ENCODE measurements at places on chromosomes 1 and 21. TPM values are rescaled to one million over a fixed set of nuclear protein-coding genes. Genes with fewer than 3 reads are reported as not detected.

GRCh38 chr1:32172621-32173245 lies 6.7 kb upstream of the TXLNA start:
- DNase-seq, result no peak

DNA sequence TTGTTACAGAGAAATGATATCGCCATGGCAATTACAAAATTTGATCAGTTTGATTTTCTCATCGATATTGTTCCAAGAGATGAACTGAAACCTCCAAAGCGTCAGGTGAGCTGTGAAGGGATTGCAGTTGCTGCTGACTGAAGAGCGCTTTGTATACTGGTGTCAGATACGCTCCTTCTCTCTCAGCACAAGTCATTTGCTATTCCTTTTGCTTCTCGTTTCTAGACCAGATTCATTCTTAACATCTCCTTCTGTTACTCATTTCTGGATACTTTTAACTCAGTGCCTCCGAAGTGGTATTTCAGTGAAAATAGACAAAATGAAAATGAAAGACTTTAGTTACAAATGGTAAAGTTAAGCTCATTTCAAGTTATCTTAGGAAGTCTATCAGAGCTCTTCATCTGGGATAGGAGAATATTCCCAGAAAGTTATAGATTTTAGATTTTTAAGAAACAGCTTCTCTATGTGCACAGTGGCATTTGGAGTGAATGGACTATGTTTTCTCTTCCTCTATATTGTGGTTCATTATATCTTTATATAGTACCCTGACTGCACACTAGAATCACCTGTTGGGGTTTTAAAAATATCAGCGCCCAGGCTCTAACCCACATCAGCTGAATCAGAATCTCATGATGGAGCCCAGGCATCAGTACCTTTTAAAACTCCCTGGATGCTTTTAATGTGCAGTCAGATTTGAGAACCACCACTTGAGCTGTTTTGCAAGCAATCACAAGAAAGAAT lies 30.3 kb upstream of the KCNQ4 start:
- DNase-seq, result no peak

DNA sequence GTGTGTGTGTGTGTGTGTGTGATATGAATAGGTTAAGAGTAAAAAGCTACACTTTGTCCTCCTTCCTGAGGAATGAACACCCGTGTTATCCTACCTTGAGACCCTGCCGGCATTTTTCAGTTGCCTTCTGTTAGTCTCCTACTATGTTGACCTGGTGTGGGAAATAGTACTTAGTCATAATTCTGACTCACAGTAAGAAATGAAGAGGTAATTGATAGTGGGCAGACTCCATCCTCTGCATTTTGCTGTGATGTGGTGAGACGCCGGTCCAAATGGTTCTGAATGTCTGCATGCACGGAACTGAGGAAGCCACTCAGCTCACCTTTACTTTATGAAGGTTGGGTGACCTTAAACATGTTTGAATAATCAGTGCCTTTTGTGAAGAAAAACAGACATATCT lies 12.6 kb downstream of the CD101 start:
- DNase-seq, result no peak

Gene LCE1C
- not detected for total RNA-seq

- DNase-seq, result no peak
Measured at GRCh38 chr1:200442537-200443156, 32.8 kb upstream of the ZNF281 start.

GRCh38 chr1:59132295-59132694 lies 164.6 kb upstream of the FGGY start:
- no peak for DNase-seq

GRCh38 chr1:115280064-115280463 lies 58.0 kb downstream of the NGF start:
- no peak for DNase-seq

DNA sequence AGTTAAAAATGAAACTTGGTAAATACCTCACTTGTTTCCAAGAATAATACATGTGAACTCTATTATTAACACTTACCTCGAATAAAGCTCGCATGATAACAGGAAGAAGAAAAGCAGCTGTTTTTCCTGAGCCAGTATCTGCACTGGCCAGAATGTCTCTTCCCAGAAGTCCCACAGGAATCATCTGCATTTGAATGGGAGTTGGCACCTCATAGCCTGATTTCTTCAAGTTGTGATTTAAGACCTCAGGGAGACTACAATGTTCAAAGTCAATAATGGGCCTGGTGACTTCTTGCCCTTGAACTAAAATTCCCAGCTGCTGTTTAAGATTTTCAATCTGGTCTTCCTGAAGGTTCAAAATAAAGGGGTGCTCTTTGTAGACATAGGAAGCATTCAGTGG lies 3.8 kb downstream of the DDX59 start:
- no peak for DNase-seq

DNA sequence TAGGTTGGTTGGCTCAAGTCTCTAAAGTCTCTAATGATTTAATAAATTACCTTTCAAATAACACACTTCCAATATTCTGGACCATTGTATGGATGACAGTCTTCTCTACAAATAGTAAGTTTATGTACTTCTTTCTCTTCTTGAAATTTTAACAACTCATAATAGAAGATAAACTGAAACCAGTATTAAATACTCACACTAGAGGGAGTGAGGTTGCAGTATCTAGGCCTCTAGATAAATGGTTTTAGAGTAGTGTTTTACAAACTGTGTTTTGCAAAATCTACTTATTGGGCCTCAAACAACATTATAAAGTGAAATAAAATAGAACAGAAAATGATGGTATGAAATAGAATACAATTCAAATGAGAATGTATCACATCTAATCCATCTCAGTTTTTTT lies 479.9 kb upstream of the BRINP3 start:
- no peak for DNase-seq

DNA sequence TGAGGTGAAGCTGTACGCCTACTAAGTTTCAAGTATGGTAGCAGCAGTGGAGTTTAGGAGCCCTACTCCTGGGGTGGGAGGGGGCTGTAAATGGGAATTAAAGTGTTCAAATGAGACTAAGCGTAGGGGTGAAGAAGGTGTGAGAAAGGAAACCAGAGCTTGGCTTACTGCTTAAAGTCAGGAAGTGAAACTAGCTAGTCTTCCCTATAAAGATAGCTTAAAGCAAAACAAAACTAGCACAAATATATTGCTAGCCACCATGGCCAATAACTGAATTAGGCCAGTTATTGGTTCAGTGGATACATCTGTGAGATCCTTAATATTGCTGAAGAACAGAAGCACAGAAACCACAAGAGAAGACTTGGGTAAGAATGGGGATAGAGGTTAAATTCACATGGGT lies 492.2 kb upstream of the PKN2 start:
- no peak for DNase-seq

- DNase-seq, result peak; percentile 7
Measured at GRCh38 chr1:30525971-30526651, 197.3 kb downstream of the MATN1 start.

DNA sequence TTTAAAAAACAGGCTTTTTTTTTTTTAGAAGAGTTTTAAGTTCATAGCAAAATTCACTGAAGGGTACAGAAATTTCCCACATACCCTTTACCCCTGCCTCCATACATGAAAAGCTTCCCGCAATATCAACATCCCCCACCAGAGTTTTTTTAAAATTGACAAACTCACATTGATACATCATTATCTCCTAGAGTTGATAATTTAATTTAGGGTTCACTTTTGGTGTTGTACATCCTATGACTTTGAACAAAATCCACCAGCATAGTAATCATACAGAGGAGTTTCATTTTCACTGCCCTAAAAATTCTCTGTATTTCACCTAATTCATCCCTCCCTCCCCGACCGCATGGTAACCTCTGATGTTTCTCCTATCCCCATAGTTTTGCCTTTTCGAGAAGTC lies 53.6 kb upstream of the KCNK2 start:
- no peak for DNase-seq

Gene EYA3
- total RNA-seq, result 26.3 TPM

DNA sequence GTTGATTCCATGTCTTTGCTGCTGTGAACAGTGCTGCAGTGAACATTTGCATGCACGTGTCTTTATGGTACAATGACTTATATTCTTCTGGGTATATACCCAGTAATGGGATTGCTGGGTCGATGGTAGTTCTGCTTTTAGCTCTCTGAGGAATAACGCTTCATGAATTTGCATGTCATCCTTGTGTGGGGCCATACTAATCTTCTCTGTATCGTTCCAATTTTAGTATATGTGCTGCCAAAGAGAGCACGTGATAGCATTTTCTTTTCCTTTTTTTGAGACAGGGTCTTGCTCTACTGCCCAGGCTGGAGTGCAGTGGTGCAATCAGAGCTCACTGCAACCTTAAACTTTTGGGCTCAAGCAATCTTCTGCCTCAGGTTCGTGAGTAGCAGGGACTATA lies 24.9 kb upstream of the MAP1LC3C start:
- DNase-seq, result no peak

Gene NHLH1
- total RNA-seq, result not detected

GRCh38 chr1:10834770-10835412 lies 38.4 kb upstream of the CASZ1 start:
- no peak for DNase-seq

Gene LRRC38
- total RNA-seq, result not detected

DNA sequence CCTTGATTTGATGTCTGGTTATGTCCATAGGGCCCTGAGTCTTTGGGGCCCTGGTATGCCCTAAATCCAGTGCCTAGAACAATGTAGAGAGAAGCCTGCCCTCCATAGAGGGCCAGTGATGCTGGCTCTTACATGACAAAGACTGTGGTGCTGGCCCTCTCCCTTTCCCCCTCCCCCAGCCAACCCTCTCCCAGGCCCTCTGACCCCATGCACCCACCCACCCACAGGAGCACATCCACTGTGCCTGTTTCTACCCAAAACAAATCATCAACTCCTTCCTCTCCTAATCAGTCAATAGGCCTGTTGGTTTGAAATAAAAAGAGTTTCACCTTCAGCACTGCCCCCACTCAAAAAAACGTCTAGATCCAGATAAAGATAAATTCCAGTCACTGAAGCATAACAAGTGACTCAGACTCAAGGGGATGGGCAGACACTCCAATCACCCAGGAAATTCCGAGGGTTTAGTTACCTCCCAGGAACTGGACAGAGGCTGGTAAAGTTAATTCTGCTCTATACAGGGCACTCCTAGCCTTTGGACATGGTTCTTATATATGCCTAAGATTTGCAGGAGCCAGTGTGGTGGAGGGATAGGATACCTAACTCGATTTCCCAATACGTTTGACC lies 144.8 kb upstream of the VANGL1 start:
- DNase-seq, result no peak

- DNase-seq, result no peak
Measured at GRCh38 chr1:184935920-184936798, 38.1 kb downstream of the NIBAN1 start.

DNA sequence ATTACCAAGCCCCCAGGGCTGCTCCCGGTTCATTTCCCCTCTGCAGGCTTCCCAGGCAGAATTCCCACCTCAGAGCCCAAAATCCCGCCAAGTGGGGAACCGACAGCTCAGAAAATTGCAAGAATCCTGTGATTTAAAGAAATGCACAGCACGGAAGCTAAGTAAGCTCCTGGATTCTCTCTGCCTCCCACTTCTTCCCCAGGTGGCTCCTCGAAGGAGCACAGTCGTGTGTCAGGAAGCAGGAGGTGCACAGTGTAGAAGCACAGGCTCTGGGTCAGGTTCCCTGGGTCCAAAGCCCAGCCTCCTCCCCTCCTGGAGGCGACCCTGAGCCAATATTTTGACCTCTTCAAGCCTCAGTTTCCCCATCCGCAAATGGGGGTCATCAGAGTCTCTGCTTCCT lies 74.7 kb downstream of the FBXO2 start:
- DNase-seq, result no peak

DNA sequence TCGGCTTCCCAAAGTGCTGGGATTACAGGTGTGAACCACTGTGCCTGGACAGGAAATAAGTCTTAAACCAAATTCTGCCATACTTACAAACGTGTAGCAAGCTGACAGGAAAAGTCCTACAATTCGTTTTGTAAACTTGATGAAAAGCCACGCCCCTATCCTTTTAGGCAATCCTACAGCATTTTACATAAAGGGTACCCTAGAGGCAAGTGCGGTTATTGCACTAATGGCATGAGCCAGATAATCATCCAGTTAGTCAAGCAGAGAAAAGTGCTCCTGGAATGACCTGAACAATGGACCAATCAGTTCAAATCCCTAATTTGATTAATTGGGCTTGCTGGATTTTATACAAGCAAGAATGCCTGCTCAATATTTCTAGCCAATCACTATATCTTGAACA lies 338.2 kb downstream of the KIF26B start:
- DNase-seq, result peak; percentile 26
